Fibroblast of the aortic adventitia (primary cell): ENCODE measurements at places on chromosomes 4 and X. TPM values are rescaled to one million over a fixed set of nuclear protein-coding genes. Genes with fewer than 3 reads are reported as not detected.

GRCh38 chrX:13168269-13168668, 123.8 kb upstream of the FAM9C start:
- DNase-seq, result no peak

GRCh38 chrX:126695375-126695896, 124.1 kb upstream of the PRR32 start:
- no peak for DNase-seq

GRCh38 chrX:17939724-17940123, 78.6 kb upstream of the RAI2 start:
- no peak for DNase-seq

The AMTN gene
- not detected in 2 replicates for total RNA-seq

DNA sequence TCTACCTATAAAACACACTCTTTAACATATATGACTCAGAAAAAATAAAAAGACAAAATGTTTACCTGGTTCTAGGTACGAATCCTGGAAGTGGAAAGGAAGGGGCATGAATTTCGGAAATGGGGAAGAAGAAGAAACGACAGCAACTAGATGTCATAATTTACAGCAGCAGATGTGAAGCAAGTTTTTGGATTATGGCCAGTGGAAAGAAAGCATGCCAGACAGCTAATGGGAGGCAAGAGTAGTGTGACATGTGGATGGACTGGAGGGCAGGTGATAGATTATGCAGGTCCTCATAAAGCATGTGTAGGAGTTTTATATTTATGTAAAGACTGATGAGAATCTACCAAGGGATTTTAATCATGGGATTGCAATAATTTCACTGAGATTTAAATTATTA, 279.0 kb upstream of the TACR3 start:
- no peak for DNase-seq

GRCh38 chrX:134115270-134115669, 121.7 kb upstream of the CCDC160 start:
- no peak for DNase-seq

The SSX2B gene
- 0.09 TPM in 1 of 2 replicates, not detected in the other for total RNA-seq

The AKAP4 gene
- under 0.01 TPM in 1 of 2 replicates, not detected in the other for total RNA-seq

The TSPAN7 gene
- 0.09 and 0.82 TPM in 2 replicates for total RNA-seq

GRCh38 chr4:143377611-143378099, 41.0 kb downstream of the GAB1 start:
- DNase-seq, result peak; percentile 34

GRCh38 chr4:58515226-58515625, 1405.0 kb upstream of the IGFBP7 start:
- DNase-seq, result no peak

The TCEANC gene
- 3.9 and 4.2 TPM in 2 replicates for total RNA-seq

DNA sequence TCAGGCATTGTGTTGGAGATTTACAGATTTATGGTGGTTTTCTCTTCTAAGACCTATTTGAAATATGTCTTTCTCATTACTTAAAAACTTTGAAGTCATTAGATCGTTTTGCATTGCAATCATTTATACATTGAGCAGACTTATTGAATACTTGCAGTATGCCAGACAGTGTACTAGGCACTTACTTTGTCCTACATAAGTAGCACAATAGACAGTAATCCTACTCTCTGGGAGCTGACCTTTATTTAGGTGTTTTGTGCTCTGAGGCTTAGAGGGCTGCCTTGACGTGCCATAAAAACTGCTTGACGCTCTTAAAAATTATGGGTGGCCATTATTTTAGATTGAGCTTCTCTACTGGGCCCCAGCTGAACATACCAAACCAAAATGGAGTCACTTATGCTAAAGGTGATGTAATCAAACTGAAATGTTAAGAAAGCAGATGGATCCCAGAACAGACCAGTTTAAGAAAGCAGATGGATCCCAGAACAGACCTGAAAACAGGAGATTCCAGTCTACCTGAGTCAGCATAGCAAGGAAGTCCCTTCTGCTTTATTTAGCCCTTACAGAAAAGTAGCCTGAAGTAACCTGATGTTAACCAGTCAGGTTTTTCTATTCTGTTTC, 42.4 kb downstream of the PTTG2 start:
- no peak for DNase-seq

DNA sequence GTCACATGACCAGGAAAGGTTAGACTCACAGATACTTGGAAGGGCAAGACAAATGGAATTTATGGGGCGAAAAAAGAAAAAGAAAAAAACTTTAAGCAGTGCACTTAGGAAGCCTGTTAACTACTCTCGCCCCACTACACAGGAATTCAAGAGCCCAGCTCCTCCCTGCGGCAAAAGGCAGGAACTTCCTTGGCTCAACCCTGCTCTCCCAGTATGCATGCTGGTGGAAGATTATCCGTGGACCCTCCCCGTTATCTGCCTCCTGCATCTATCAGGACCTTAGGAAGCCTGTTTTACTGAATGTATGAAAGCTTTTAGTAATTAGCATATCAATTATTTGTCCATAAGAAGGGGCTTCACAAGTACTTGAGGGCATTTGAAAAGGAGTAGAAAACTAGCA, 40.1 kb upstream of the RPA4 start:
- DNase-seq, result peak; percentile 30
